ENCODE measurements at places on chromosomes 2 and 18.

- DNase-seq, result no peak
- H3K27me3 ChIP-seq, result no peaks in the 10 kb centered on the region
- no peak within 1 kb of the TSS for H3K27ac ChIP-seq
- H3K4me3 ChIP-seq, result peak within 1 kb of the TSS; percentile 49
- H3K36me3 ChIP-seq, result peaks cover 6% of the 10 kb centered on the region
Measured at GRCh38 chr2:201357221-201357620, at the start of gene FLACC1. FLACC1 (minus strand) TSS chr2:201357345; CDS start chr2:201351404, 5,941 bp downstream.

DNA sequence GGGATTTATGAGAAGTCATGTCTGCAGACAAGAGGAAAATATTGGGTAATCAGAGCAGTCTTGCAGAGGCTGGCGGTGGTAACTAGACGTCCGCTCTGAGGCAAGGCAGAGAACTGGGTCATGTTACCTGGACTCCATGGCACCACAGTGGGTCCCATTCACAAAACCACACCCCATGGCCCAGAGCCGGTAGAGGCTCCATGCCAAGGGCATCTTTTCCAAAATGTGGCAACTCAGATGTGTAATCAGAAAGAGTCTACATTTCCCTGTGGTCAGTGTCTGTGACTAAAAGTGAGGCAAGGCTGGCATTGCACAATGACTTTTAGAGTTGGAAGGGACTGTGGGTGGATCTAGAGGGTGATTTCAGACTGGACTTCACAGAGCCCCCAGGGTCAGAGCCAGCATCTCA, 113.1 kb downstream of the MREG start:
- H3K27ac ChIP-seq, result no peak overlapping the region
- H3K36me3 ChIP-seq, result no peaks in the 10 kb centered on the region
- H3K27me3 ChIP-seq, result no peaks in the 10 kb centered on the region
- no peak for DNase-seq

DNA sequence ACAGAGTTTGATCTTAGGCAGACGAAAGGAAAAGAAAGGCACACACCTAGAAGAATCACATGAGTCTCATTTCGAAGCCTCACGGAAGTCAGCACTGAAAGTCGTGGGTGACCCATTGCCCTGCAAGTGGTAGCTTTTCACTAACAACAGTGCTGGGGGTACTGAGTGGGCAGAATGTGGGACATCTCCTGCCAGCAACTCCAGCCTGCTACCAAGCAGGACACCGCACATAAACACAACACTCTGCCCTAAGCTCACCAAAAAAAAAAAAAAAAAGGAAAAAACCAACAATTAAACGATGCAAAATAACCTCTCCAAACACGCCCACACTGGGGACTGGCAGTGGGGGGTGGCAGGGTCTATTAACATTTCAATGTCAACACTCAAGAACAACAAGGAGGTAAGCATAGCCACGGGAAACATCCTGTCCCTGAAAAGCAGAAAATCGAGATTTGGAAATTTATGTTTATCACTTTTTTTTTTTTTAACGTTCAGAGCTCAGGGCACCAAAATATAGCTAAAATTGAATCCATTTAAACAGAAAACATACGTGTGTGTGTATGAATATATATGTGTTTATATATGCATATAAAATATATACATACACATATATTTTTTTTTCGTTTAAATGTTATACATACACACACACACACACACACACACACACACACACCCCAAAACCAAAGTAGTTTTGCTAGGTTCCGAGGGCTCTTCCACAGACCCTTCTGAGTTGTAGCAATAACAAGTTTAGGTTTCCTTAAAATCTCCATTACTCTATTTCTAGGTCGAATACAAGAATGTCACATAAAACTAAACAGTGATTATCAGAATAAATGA, 2.2 kb downstream of the INO80D start:
- peak overlapping the region; percentile 99 for H3K4me3 ChIP-seq
- no peak for DNase-seq

DNA sequence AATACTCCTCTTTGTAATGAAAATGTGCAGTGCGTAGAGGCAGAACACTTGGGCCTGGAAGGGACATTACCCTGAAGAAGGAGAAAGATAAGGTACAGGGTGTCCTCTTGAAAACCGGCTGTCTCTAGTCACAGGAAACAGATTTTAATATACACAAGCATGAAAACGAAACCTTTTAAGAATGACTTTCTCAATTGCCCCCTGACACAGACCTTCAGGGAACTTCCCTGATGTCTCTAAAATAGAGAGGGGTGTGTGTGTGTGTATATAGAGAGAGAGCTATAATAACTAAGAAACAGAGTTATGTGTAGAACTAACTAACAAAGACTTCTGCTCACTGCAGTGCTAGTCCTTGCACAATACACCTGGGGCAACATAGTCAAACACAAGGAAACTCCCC, 780.0 kb downstream of the CNTNAP5 start:
- no peak overlapping the region for H3K4me3 ChIP-seq

GRCh38 chr2:235234736-235235135, 259.1 kb upstream of the AGAP1 start:
- H3K4me1 ChIP-seq, result no peaks in the 10 kb centered on the region
- H3K36me3 ChIP-seq, result no peaks in the 10 kb centered on the region
- DNase-seq, result no peak
- H3K27ac ChIP-seq, result no peak overlapping the region
- no peak overlapping the region for H3K4me3 ChIP-seq

- no peaks in the 10 kb centered on the region for H3K36me3 ChIP-seq
- H3K4me3 ChIP-seq, result no peak overlapping the region
- no peak for DNase-seq
- H3K27me3 ChIP-seq, result no peaks in the 10 kb centered on the region
Measured at GRCh38 chr2:128276878-128277675, 41.6 kb downstream of the HS6ST1 start.

- DNase-seq, result no peak
- H3K4me3 ChIP-seq, result no peak overlapping the region
- no peaks in the 10 kb centered on the region for H3K4me1 ChIP-seq
- H3K27ac ChIP-seq, result no peak overlapping the region
- no peaks in the 10 kb centered on the region for H3K36me3 ChIP-seq
Measured at GRCh38 chr18:63511285-63511684, 30.9 kb upstream of the SERPINB12 start.

GRCh38 chr2:202541137-202541536, 93.6 kb upstream of the FAM117B start:
- H3K27ac ChIP-seq, result peak overlapping the region; percentile 56
- no peak for DNase-seq
- H3K27me3 ChIP-seq, result no peaks in the 10 kb centered on the region
- no peak overlapping the region for H3K4me3 ChIP-seq
- peaks cover 7% of the 10 kb centered on the region for H3K4me1 ChIP-seq
- H3K36me3 ChIP-seq, result peaks cover 6% of the 10 kb centered on the region

DNA sequence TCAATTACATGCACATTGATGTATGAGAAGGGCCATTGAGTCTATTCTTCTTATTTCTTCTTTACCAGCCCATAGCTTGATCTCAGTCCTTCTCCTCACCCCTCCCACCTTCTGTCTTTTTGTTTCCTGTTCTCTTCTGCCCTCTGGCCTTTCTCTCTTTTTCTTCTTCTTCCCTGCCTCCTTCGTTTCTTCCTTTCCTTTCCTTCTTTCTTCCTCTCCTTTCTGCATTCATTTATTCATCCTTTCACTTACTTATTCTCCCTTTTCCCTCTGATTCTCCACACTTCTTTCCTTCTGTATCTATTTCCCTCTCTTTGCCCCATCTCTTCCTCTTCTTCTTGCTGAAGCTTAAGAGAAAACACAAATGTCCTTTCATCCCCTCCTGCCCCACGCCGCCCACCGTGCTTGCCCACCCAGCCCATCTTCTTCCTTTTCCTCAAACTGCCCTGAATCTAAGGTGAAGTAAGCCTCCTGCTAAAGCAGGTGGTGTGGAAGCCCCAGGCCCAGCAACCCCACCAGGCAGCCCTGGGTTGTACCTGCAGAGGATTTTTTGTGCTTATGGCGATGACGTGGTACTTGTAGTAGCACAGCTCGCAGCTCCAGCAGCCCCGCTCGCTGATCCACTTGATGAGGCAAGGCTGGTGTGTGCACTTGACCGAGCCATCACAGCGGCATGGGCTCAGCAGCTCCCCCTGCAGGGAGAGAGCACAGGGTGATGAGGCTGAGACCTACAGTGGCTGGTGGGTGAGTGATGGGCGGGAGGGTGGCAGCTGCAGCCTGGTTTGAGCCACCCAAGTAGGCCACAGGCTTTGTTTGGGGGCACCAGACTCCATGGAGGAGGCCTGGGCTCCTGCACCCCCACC, 89.0 kb downstream of the MARCHF4 start:
- H3K4me3 ChIP-seq, result no peak overlapping the region
- no peaks in the 10 kb centered on the region for H3K4me1 ChIP-seq
- H3K36me3 ChIP-seq, result no peaks in the 10 kb centered on the region
- DNase-seq, result no peak

GRCh38 chr2:29949042-29949441, 27.7 kb upstream of the ALK start:
- H3K36me3 ChIP-seq, result no peaks in the 10 kb centered on the region
- H3K27ac ChIP-seq, result no peak overlapping the region
- DNase-seq, result no peak

DNA sequence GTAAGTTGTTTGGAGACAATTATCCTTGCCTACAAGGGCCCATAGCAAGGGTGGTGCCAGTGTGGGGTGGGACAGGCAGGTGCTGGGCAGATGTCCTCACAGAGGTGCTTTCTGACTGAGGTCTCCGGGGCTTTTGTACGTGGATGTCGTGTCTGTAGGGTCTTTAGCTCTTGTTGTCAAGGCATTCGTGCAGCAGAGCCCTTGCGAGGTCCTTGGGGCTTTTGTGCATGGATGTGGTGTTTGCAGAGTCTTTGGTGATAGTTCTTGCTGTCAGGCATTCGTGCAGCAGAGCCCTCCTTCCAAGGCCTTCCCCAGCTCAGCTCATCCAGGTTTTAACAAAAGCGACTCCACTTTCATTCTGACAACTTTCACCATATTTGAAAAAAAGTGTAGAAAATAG, 116.0 kb upstream of the TMEM18 start:
- no peak overlapping the region for H3K4me3 ChIP-seq
- H3K27me3 ChIP-seq, result no peaks in the 10 kb centered on the region
- H3K36me3 ChIP-seq, result no peaks in the 10 kb centered on the region
- no peak for DNase-seq
- no peaks in the 10 kb centered on the region for H3K4me1 ChIP-seq

DNA sequence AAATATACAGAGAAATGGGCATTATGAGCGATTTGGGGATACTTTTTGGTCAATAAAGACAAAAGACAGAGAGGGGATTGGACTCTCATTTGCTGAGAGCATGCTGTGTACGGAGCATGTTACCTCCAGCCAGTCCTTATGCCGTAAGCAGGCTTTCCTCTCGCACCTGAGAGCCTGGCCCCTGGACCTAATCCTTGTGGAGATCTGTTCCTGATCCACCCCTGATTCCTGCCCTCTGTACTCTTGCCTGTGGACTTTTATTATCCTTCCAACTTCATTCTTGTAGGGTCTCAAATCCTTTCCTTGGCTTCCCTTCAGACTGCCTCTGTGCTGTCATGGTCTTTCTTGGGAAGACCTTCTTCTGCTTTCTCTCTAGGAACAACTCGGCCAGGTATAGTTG, 803.1 kb upstream of the RAB6C start:
- H3K4me1 ChIP-seq, result no peaks in the 10 kb centered on the region
- H3K27ac ChIP-seq, result no peak overlapping the region
- no peak for DNase-seq
- no peak overlapping the region for H3K4me3 ChIP-seq
- no peaks in the 10 kb centered on the region for H3K27me3 ChIP-seq
- H3K36me3 ChIP-seq, result no peaks in the 10 kb centered on the region

- no peak overlapping the region for H3K4me3 ChIP-seq
- DNase-seq, result no peak
- peaks cover 8% of the 10 kb centered on the region for H3K4me1 ChIP-seq
Measured at GRCh38 chr2:25454824-25455611, 113.3 kb upstream of the DNMT3A start.

DNA sequence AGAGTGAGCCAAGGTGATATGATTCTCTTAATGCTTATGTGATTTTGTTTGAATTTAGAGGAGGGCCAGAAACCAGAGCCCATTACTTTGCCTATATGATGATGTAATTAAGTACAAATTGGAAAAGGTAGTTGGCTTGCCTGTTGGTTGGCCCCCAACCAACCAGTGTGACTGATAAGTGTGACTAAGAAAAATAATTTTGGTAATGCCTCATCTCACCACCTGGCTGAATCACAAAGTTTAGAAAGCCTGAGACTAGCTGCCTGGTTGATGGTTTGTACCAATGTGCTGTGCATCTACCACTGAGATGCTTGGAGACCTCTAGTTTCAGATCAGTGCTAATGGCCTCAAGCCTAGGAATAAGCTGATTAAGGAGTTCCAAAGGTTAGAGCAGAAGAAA, 338.7 kb downstream of the CDH2 start:
- no peaks in the 10 kb centered on the region for H3K27me3 ChIP-seq
- H3K4me3 ChIP-seq, result no peak overlapping the region
- H3K36me3 ChIP-seq, result no peaks in the 10 kb centered on the region
- H3K4me1 ChIP-seq, result no peaks in the 10 kb centered on the region
- no peak for DNase-seq

DNA sequence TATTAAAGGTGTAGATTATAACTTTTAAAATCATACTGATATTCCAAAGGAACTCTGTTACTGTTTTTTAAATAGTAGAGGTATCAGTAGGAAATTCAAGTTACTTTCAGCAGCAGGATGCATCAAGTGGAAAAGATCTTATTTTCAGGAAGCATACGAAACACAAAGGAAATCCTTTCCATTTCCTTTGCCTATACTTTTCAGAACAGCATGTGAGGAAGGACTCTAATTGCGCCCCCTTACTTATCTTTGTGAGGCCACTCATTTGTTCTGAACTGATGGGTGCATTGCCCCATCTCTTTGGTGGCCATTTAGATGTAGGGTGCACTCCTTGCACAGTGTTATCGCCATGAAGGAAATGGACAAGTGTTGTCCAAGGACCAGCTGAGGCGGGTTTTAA, 145.3 kb downstream of the BABAM2 start:
- H3K27me3 ChIP-seq, result no peaks in the 10 kb centered on the region
- no peak overlapping the region for H3K27ac ChIP-seq
- peaks cover 25% of the 10 kb centered on the region for H3K4me1 ChIP-seq
- H3K4me3 ChIP-seq, result no peak overlapping the region
- DNase-seq, result no peak
- H3K36me3 ChIP-seq, result no peaks in the 10 kb centered on the region

- no peak overlapping the region for H3K27ac ChIP-seq
- H3K4me1 ChIP-seq, result no peaks in the 10 kb centered on the region
- no peak overlapping the region for H3K4me3 ChIP-seq
- H3K36me3 ChIP-seq, result no peaks in the 10 kb centered on the region
- no peaks in the 10 kb centered on the region for H3K27me3 ChIP-seq
- DNase-seq, result no peak
Measured at GRCh38 chr2:4964001-4964540, 728.1 kb upstream of the SOX11 start.

DNA sequence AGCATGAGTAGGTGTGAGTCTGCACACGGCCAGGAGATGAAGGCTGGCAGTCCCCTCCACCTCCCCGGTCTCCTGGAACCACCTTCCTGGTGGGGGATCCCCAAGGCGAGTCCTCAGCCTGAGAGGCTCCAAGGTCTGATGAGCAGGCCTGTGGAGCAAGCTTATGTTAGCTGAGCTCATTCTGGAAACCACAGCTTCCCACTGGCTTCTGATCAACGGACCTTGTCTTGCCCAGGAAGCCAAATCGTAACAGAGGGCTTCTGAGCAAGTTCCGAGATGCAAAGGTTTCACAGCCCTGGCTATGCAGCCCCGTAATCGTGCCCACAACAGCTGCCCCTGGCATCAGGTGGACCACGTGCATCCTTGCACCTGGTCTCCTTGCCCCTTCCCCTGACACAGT, 28.8 kb upstream of the GPR55 start:
- no peak for DNase-seq
- no peaks in the 10 kb centered on the region for H3K36me3 ChIP-seq
- peaks cover 15% of the 10 kb centered on the region for H3K4me1 ChIP-seq
- H3K4me3 ChIP-seq, result no peak overlapping the region
